Urinary bladder (tissue), 4 donors: ENCODE measurements at places on chromosomes 16 and 17. TPM values are rescaled to one million over a fixed set of nuclear protein-coding genes. Genes with fewer than 3 reads are reported as not detected.

- DNase-seq = no peak
Observed at GRCh38 chr17:75995385-75995925, 5.2 kb upstream of the CDK3 start.

DNA sequence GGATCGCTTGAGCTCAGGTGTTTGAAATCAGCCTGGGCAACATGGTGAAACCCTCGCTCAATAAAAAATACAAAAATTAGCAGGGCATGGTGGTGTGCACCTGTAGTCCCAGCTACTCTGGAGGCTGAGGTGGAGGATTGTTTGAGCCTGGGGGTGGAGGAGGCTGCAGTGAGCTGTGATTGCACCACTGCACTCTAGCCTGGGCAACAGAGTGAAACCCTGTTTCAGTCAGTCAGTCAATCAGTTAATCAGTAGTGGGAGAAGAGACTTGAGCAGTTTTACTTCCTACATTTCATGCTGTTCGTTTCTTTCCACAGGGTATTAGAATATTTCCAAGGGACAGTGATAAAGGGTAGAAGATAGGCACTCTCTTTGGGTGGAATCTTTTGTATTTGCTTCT lies 8.8 kb downstream of the MAP3K3 start:
- no peak for DNase-seq

KRT24 gene
- 0.26 TPM for total RNA-seq

PIPOX gene
- 4.0 TPM for total RNA-seq

CA7 gene
- total RNA-seq = not detected
